ENCODE measurements at places on chromosomes 1 and 21.

DNA sequence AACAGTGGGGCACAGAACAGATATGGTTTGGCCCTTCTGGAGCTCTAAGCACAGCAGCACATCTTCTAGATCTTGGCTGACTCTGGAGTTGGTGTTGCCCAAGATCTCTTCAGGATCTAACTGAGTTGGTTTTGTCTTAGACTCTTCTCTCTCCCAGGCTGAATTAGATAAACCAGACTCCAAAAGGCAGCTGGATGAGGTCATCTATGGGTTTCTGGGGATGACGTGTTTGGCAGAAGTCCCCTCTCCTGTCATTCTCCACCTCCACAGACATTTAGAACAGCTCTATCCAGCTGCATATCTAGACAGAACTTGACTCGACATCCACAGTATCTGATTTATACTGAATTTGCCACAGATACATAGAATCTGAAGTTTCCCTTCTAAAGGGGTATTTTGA is 75.3 kb downstream of the ST6GALNAC5 start:
- no peaks in the 10 kb centered on the region for H3K4me1 ChIP-seq
- H3K27me3 ChIP-seq = peaks cover 2% of the 10 kb centered on the region
- H3K4me3 ChIP-seq = no peak overlapping the region
- H3K27ac ChIP-seq = no peak overlapping the region

DNA sequence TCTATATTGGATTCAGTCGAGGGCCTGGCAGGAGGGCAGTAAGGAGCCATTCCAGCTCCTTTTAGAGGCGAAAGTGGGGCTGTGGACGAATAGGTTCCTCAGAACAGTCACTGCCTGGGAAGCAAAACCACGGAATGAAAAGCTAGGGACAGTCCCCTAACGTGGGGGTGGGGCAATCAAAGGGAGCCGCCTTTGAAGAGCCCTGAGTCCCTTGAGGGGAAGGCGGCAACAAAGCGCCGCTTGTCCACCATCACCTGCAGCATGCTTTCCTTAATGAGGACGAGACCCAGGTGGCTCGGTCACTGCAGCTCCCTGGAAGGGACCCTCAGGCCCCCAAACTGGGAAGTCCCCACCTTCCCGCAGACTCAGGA is 184.7 kb downstream of the ETS2 start:
- H3K27ac ChIP-seq = no peak overlapping the region
- H3K4me1 ChIP-seq = peaks cover 14% of the 10 kb centered on the region
- H3K4me3 ChIP-seq = no peak overlapping the region
- H3K27me3 ChIP-seq = peaks cover 8% of the 10 kb centered on the region

GRCh38 chr1:156622581-156623297 is 3.5 kb downstream of the HAPLN2 start:
- peaks cover 17% of the 10 kb centered on the region for H3K4me1 ChIP-seq
- no peak for DNase-seq
- no peaks in the 10 kb centered on the region for H3K36me3 ChIP-seq
- no peak overlapping the region for H3K27ac ChIP-seq
- H3K27me3 ChIP-seq = peaks cover 53% of the 10 kb centered on the region
- H3K4me3 ChIP-seq = no peak overlapping the region

DNA sequence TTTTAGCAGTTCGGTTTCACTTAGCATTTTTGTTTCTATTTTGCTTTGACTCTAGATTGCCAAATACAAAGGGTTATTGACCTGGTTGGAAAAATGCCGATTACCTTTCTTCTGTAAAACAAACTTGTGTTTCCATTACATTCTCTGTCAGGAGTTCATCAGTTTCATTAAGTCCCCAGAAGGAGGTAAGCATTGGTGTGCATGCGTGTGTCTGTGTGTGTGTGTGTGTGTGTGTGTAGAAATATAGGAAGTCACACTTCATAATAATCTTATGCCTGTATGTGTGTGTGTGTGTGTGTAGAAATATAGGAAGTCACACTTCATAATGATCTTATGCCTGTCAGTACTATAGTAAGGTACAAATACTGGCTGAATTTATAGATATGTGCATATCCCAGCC is 10.0 kb downstream of the RGSL1 start:
- DNase-seq = no peak
- peaks cover 23% of the 10 kb centered on the region for H3K27me3 ChIP-seq
- no peak overlapping the region for H3K4me3 ChIP-seq
- H3K36me3 ChIP-seq = no peaks in the 10 kb centered on the region

DNA sequence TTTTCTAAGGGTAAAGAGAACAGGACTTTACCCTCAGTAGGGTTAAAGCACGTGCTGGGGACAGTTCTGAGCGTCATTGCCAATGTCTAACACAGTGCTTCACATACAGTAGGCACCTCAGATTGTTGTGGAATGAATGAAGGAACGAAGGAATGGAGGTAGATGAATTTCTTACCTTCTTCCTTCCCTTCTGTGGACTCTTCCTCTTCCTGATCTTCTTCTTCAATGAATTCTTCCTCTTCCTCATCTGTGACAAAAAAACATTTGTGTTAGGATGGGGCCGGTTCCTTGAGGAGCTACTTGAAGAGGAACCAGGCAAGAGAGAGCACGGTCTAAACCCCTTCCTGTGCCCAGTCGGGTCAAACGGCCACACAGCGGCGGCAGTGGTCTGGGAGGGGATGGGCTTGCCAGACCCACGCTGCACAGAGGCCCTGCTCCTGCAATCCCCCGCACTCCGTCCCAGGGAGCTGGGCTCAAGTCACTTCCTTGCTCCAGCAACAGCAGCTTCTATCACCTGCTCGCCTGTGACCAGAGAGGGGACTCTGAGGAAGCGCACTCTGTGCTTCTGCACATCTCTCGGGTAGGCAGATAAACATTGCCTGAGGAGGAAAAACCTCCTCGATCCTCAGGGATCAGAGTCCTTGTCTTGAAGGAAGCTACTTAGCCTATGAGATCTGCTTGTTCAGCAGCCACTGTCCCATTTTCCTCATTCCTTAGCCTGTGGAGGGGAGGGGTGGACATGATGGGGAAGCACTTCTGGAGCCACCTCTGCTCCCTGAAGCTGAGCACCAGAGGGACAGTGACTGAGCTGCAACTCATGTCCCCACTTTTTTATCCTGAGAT is 8.0 kb upstream of the SLC30A2 start:
- peaks cover 37% of the 10 kb centered on the region for H3K27me3 ChIP-seq
- no peak for DNase-seq
- no peak overlapping the region for H3K4me3 ChIP-seq
- H3K27ac ChIP-seq = no peak overlapping the region
- no peaks in the 10 kb centered on the region for H3K36me3 ChIP-seq

DNA sequence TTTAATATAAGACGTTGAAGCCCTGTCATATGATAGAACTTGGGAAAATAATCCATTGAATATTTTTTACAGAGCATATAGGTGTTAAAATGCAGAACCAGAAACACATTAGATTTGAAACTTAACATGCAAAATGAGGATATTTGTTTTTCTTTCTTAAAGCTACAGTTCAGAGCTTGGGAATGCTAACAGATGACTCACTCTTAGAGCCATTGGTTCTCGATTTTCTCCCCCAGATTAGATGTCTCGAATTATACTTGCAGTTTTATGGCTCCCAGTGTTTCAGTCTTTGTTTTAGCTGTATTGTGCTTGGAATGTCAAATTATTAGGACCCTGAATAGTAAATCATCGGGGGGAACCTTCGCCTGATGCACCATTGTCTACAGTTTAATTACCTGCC is 575.7 kb upstream of the ZP4 start:
- H3K36me3 ChIP-seq = no peaks in the 10 kb centered on the region
- no peaks in the 10 kb centered on the region for H3K27me3 ChIP-seq
- DNase-seq = no peak
- no peak overlapping the region for H3K27ac ChIP-seq
- no peak overlapping the region for H3K4me3 ChIP-seq

DNA sequence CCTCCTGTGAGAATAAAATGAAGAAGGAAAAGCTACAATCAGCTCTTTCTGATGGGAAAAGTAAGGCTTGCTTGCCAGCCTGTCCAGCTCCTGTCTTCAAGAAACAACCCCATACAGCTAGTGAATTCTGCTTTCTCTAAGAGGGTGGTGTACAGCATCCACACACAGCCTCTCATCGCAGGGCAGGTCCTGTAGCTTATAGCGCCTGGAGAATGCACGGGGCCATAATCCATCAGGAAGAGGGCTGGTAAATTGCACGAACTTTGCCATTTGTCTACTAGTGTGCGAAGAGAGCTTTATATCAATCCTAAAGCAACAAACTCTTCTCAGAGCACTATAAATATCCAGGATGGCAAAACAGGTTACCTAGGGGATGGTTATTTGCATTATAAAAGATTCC is 83.3 kb upstream of the SAMSN1 start:
- H3K36me3 ChIP-seq = peaks cover 8% of the 10 kb centered on the region
- H3K4me3 ChIP-seq = no peak overlapping the region
- H3K27me3 ChIP-seq = no peaks in the 10 kb centered on the region
- peaks cover 16% of the 10 kb centered on the region for H3K4me1 ChIP-seq
- no peak for DNase-seq

DNA sequence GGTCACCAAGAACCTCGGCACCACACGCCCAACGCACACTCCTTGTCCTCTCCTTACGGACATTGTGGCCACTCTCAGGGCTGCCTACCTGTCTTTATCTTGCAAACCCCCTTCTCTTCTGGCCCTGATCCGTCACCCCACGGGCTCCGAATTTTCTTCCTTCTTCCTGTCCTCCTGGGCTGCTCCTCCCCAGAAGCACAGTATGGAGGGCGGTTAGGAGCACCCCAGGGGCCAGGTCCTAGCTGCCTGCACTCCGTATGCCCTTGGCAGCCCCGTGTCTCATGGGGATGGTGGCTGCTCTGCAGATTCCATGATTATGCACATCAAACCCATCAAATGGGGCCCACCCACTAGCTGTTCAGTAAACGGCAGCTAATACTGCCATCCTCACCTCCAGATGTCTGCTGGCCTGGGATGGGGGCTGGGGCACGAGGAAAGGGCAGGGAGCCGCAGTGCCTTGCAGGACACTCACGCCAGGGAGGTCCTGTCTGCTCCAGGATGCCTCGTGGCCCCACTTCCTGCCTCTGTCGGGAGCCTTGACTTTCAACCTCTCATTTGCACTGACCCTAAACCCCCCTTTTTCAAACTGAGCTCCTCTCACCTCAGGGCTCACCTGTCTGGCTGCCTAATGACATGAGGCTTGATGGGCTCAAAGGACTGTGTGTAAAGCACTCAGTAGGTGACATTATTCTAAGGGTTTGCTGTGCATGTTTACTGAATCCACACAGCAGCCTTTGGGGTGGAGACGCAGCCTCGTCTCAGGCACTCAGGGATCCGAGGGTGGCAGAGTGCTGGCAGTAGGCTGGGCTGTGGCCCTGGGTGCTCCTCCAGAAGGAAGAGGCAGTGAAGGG is 4.4 kb downstream of the TTC34 start:
- no peak overlapping the region for H3K4me3 ChIP-seq
- DNase-seq = no peak
- peaks cover 3% of the 10 kb centered on the region for H3K4me1 ChIP-seq
- no peak overlapping the region for H3K27ac ChIP-seq
- peaks cover 6% of the 10 kb centered on the region for H3K27me3 ChIP-seq

GRCh38 chr1:218317061-218317460 is 28.1 kb upstream of the TGFB2 start:
- H3K27me3 ChIP-seq = no peaks in the 10 kb centered on the region
- no peaks in the 10 kb centered on the region for H3K4me1 ChIP-seq
- peaks cover 5% of the 10 kb centered on the region for H3K36me3 ChIP-seq
- DNase-seq = no peak
- H3K4me3 ChIP-seq = no peak overlapping the region

- DNase-seq = no peak
- H3K4me3 ChIP-seq = no peak overlapping the region
- H3K27ac ChIP-seq = no peak overlapping the region
- no peaks in the 10 kb centered on the region for H3K36me3 ChIP-seq
- no peaks in the 10 kb centered on the region for H3K27me3 ChIP-seq
- peaks cover 2% of the 10 kb centered on the region for H3K4me1 ChIP-seq
Observed at GRCh38 chr21:36784947-36785346, 86.0 kb downstream of the SIM2 start.

DNA sequence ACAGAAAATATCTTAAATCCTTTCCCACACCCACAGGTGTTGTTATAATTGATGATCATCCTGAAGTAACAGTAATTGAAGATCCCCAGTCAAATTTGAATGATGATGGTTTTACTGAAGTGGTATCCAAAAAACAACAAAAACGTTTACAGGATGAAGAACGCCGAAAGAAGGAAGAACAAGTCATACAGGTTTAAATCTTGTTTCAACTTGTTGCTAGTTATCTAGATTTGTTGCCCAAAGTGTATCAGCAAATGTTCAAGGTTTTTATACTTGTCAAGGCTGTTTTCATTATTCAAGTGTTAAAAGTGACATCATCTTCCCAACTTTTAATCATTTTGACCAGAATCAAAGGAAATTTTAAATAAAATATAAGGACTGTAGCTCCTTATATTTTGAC is 64.7 kb downstream of the PRRC2C start:
- peaks cover 82% of the 10 kb centered on the region for H3K36me3 ChIP-seq
- H3K27ac ChIP-seq = no peak overlapping the region
- H3K27me3 ChIP-seq = no peaks in the 10 kb centered on the region
- peaks cover 9% of the 10 kb centered on the region for H3K4me1 ChIP-seq
- DNase-seq = no peak

DNA sequence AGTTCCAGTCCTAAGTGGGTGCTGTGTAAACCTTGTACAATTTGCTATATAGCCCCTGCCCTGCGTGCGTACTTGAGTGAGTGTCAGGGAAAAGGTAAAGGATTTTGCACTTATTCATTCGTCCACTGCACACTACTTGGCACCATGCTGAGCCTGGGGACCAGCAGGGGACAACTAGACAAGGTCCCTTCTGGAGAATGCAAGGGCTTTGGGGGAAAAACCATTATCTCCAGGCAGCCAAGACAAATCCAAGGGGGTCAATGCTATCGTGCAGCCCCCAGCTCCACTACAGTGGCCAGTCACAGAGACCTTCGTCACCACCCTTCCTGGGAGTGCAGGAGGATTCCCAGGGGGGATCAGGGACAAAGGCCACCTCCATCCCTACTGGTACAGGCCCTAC is 39.7 kb downstream of the MATN1 start:
- no peaks in the 10 kb centered on the region for H3K36me3 ChIP-seq
- no peak for DNase-seq
- no peak overlapping the region for H3K4me3 ChIP-seq

- no peak for DNase-seq
- no peak overlapping the region for H3K4me3 ChIP-seq
- no peaks in the 10 kb centered on the region for H3K4me1 ChIP-seq
- H3K27me3 ChIP-seq = no peaks in the 10 kb centered on the region
- no peaks in the 10 kb centered on the region for H3K36me3 ChIP-seq
Observed at GRCh38 chr1:81225789-81226602, 574.7 kb upstream of the ADGRL2 start.

DNA sequence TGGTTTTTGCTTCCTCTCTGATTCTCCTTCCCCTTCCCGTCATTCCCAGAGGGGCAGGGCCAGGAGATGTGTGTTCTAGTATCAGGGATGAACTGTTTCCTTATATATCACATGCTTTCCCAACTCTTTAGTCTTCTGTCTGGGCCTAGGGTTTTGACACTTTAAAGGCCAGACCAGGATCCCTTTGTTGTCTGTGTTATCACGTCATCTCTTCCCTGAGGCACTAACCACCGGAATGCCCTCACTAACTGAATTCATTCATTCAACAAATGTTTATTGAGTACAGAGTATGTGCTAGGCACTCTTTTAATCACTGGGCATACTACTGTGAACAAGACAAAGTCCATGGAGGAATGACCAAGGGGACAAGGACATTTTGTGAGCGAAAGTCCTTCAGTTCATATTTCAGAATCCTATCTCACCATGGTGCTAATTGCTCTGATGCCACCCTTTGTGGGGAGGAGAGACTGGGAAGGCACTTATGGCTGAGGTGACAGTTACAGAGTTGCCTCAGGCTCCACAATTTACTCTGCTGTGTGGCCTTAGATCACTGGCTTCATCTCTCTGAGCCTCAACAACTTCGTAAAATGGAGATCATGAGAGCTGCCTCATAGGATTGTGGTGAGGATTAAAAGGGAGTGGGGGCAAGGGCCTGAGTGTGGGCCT is 12.0 kb upstream of the ZNF362 start:
- no peak for DNase-seq
- H3K4me1 ChIP-seq = peaks cover 5% of the 10 kb centered on the region
- H3K36me3 ChIP-seq = no peaks in the 10 kb centered on the region
- H3K27me3 ChIP-seq = peaks cover 22% of the 10 kb centered on the region

Data from activated CD8-positive, alpha-beta T cell treated with anti-CD3 and anti-CD28 coated beads, Interleukin-2, amount 10 ng/mL, durations not matched to agents 7 days and 5 days (primary cell).